ENCODE measurements at places on chromosomes 3 and 15.
A peak's percentile ranks its signal among the peaks of the same experiment; 100 is the strongest.

DNA sequence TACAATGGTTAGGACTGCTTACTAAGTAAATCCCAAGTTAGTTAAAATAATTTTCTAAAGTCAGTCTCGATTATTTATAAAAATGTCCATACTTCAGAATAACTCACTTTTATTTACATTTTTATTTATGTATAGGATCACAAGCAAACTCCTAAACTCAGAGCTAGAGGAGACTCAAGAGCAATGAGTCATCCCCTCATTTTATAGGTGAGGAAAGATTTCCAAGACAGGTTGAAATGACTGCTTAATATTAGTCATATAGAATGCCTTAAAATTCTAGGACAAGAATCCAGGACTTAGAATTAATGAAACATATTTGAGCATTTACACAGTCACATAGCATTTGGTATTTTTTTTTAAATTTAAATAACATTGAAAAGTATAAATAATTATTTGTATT lies 983.8 kb downstream of the SI start:
- DNase-seq, result no peak

DNA sequence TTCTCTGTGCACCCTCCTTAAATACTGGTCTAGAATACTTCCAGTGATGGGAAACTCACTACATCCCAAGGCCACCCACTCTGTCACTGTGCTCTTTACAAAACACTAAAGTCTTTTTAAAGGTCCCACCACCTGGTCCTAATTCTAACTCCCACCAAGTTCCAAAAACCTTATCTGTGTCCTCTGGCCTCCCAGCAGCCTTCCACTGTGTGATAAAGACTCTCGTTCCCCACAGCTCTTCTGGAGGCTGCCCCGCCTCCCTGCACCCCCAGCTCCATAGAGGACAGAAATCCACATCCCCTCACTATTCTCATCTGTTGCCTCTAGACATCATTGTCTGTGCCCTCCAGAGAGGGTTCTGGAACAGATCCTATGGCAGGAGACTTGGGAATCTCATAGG lies 276.4 kb downstream of the FAM43A start:
- DNase-seq, result no peak

GRCh38 chr15:40807888-40808461 lies 702 bp upstream of the DNAJC17 start:
- peak; percentile 6 for DNase-seq

GRCh38 chr15:52306270-52306669 lies 10.7 kb upstream of the MYO5C start:
- DNase-seq, result no peak

- no peak for DNase-seq
These were observed 1.5 kb downstream of the ST8SIA2 start for GRCh38 chr15:92395098-92395635.

GRCh38 chr3:111763968-111764367 lies 95.1 kb upstream of the PHLDB2 start:
- DNase-seq, result no peak

- peak; percentile 56 for DNase-seq
These were observed 111.7 kb downstream of the NUP210 start for GRCh38 chr3:13308380-13308801.

- DNase-seq, result no peak
These were observed 17.8 kb downstream of the MKRN2 start for GRCh38 chr3:12574661-12575060.

- no peak for DNase-seq
These were observed 295.0 kb downstream of the RAP2B start for GRCh38 chr3:153456833-153457545.

GRCh38 chr15:69451951-69452691 lies 497 bp upstream of the RPLP1 start:
- DNase-seq, result no peak

DNA sequence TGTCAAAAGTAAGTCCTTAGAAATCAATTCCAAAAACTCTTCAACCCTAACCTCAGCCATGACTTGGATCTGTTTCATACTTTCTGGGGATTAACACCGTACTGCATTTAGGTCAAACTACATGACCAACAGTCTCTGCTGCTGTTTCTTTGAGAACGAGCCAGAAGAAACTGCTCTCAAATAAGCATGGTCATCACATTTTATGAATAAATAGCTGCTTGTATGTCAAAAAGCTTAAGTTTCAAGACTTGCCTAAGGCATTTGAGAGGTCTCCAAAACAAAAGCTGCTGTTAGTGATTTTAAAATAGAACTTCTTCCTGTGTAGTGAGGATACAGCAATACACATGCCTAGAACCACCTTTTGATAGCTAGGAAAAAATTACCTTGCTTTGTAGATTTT lies 166.3 kb upstream of the CHRM5 start:
- no peak for DNase-seq
